Skin of body (tissue), 3 donors: ENCODE measurements at places on chromosomes 3 and 15. TPM values are rescaled to one million over a fixed set of nuclear protein-coding genes. Genes with fewer than 3 reads are reported as not detected.

GRCh38 chr3:34106879-34107278 lies 308.4 kb downstream of the PDCD6IP start:
- no peak for DNase-seq

- no peak for DNase-seq
Measured at GRCh38 chr3:176663387-176663786, 533.9 kb downstream of the TBL1XR1 start.

THSD4 gene
- 24.3 TPM for total RNA-seq

- DNase-seq, result no peak
Measured at GRCh38 chr3:11900824-11901223, 54.1 kb upstream of the TAMM41 start.

DNA sequence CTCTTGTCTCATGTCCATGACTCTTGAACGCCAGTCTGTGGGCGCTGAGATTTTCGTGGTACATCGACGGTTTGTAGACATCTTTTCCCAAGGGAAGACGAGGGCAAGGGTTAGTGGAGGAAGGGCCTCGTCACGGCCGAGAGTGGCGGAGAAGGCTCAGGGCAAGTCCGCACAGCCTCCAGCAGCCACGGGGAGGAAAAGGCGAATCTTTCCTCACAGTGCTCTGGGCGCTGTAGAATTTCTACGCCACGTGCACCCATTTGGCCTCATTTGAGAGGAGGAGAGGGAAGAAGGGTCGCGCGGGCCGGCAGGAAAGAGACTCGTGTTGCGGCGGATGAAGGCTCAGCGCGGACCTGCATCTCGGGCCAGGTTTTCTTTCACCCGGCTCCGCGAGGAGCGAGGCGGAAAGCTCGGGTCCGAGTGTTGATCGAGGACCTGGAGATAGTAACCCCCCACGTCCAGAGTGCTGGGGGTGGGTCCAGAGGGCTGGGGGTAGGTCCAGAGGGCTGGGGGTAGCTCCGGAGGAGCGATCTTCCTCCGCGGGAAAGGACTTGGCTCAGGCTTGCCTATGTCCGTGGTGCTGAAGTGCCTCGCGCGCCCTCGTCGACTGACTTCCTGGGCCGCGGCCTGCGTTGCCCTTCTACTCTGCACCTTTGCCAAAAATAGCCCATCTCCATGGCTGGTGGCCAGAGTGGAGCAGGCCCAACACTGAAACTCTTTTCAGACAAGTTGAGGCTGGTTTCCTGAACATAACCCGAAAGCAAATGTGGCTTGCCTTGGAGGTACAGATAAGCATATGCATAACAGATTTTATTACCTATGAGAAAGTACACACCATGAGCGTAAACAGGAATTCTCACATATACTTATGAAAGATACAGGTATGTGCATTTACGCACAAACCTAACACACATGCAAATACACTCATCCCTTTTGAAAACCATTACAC lies 1.1 kb downstream of the SLC35G2 start:
- no peak for DNase-seq

RNF7 gene
- 30.7 TPM for total RNA-seq

GRCh38 chr15:26724381-26725150 lies 48.3 kb downstream of the GABRB3 start:
- no peak for DNase-seq

DNA sequence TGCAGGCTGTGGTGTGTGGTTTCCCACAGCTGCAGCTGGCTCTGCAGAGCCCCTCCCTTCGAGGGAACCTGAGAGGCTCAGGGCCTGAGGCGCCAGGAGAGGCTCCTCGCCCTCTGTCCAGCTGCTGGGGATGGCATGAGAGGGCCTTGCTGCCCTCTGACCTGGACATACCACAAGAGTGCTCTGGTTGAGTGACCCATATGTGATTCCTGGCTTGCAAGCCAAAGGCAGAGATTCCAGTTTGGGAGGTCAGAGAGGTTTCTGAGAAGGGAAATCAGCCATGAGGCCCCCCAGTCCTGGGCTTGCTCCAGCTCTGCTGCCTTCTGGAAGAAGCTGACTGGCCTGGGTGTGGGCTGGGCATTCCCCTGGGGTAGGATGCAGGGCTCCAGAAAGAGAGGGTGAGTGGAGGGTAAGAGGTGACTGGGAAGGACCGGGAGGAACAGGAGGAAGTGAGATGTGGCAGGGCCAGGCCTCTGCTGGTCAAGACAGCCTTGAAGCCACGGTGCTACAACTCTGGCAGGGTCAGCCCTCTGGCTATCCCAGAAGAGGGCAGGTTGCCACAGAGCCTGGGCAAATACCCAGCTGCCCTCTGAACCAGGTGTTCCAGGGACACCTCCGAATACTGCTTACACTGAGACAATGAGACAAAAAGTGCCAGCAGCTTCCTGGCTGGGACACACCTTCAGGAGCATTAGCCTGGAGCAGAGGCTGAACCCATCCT lies 16.0 kb upstream of the SRP14 start:
- DNase-seq, result no peak

ZPLD1 gene
- total RNA-seq, result 0.10 TPM

PLOD2 gene
- 24.2 TPM for total RNA-seq
